ENCODE measurements at places on chromosomes 3 and 15. TPM values are rescaled to one million over a fixed set of nuclear protein-coding genes. Genes with fewer than 3 reads are reported as not detected.

The HESX1 gene
- total RNA-seq = not detected

The SLC28A2 gene
- total RNA-seq = not detected

The MASP1 gene
- total RNA-seq = 1.8 TPM

The TGM4 gene
- not detected for total RNA-seq

The ITIH3 gene
- 0.13 TPM for total RNA-seq

The THRB gene
- 2.8 TPM for total RNA-seq

The RYR3 gene
- total RNA-seq = not detected

The GOLGA8T gene
- total RNA-seq = not detected

The XCR1 gene
- total RNA-seq = not detected

The RBP2 gene
- total RNA-seq = not detected

The PTX3 gene
- total RNA-seq = 417 TPM

The KIF15 gene
- 4.9 TPM for total RNA-seq

The FES gene
- 16.2 TPM for total RNA-seq

The C3orf80 gene
- not detected for total RNA-seq

The GOLGA6L4 gene
- total RNA-seq = 0.56 TPM

The ENTPD3 gene
- total RNA-seq = not detected

The CYP8B1 gene
- not detected for total RNA-seq

The GP5 gene
- total RNA-seq = 0.24 TPM

The KBTBD8 gene
- 0.48 TPM for total RNA-seq

The CHST2 gene
- 19.8 TPM for total RNA-seq

The CCDC13 gene
- total RNA-seq = 1.8 TPM

The TIGIT gene
- total RNA-seq = not detected

The ZNF620 gene
- total RNA-seq = 2.6 TPM

The VGLL4 gene
- 16.8 TPM for total RNA-seq

The ROPN1 gene
- total RNA-seq = not detected

The ALPK3 gene
- 3.1 TPM for total RNA-seq

The DPPA4 gene
- total RNA-seq = not detected

The IL17RD gene
- 2.3 TPM for total RNA-seq

The C3orf85 gene
- not detected for total RNA-seq

The VEPH1 gene
- 46.0 TPM for total RNA-seq

The EOGT gene
- total RNA-seq = 24.8 TPM

The BMF gene
- 30.4 TPM for total RNA-seq

The MYL3 gene
- not detected for total RNA-seq

The REC114 gene
- not detected for total RNA-seq

The ARRDC4 gene
- total RNA-seq = 22.7 TPM

The PPP2R3A gene
- total RNA-seq = 8.5 TPM

The ADCY5 gene
- total RNA-seq = 0.13 TPM

Measured in epithelial cell of alveolus of lung (primary cell).